ENCODE measurements at places on chromosomes 11 and 22.

DNA sequence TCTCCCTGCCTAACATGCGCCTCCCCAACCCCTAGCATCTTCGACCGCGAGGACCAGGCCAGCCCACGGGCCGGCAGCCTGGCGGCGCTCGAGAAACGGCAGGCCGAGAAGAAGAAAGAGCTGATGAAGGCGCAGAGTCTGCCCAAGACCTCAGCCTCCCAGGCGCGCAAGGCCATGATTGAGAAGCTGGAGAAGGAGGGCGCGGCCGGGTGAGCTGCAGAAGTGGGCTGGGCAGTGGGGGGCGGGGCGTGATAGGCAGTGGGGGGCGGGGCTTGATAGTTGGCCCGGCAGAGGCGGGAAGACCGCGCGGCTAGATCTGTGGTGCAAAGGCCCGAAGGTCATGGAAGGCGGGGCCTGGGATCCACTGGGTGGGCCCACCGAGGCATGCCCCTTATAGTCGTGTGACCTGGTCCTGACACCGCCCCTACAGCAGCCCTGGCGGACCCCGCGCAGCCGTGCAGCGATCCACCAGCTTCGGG is 8.7 kb downstream of the SELENOM start:
- no peak overlapping the region for H3K4me3 ChIP-seq
- H3K36me3 ChIP-seq = no peaks in the 10 kb centered on the region

GRCh38 chr11:129728581-129728980 is 87.1 kb upstream of the TMEM45B start:
- H3K4me1 ChIP-seq = no peaks in the 10 kb centered on the region
- peaks cover 3% of the 10 kb centered on the region for H3K27me3 ChIP-seq
- no peak overlapping the region for H3K27ac ChIP-seq
- no peak for DNase-seq
- H3K4me3 ChIP-seq = no peak overlapping the region

DNA sequence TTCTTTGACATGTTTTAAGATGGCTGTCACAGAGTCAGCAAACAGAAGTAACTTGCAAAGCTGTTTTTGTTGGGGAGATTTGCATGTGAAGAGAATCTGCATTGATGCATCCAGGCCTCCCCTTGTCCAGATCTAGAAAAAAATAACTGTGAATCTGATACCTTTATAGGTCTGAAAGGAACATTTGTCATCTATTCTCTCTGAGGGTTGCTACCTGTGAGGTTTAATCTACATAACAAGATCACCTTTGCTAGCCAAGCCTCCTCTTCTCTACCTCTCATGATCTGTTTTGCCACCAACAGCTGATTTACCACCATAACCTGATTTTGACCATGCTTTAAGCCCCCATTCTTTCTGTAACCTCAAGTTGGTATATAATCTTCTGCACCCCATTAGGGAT is 47.2 kb upstream of the SLC5A12 start:
- no peak for DNase-seq
- H3K27ac ChIP-seq = no peak overlapping the region

- no peaks in the 10 kb centered on the region for H3K36me3 ChIP-seq
- H3K27ac ChIP-seq = no peak overlapping the region
- H3K4me1 ChIP-seq = no peaks in the 10 kb centered on the region
- H3K27me3 ChIP-seq = no peaks in the 10 kb centered on the region
- no peak overlapping the region for H3K4me3 ChIP-seq
These were observed 199.9 kb downstream of the FAM181B start for GRCh38 chr11:82533628-82534327.

- H3K27ac ChIP-seq = no peak overlapping the region
- DNase-seq = no peak
- H3K4me1 ChIP-seq = no peaks in the 10 kb centered on the region
- H3K4me3 ChIP-seq = no peak overlapping the region
These were observed 119.8 kb downstream of the KCNQ1OT1 start for GRCh38 chr11:2580061-2580421.

GRCh38 chr11:114605370-114605769 is 9.8 kb upstream of the NXPE4 start:
- no peaks in the 10 kb centered on the region for H3K36me3 ChIP-seq
- no peaks in the 10 kb centered on the region for H3K27me3 ChIP-seq
- H3K4me1 ChIP-seq = no peaks in the 10 kb centered on the region
- no peak for DNase-seq
- no peak overlapping the region for H3K27ac ChIP-seq

- H3K36me3 ChIP-seq = no peaks in the 10 kb centered on the region
- peaks cover 5% of the 10 kb centered on the region for H3K4me1 ChIP-seq
- DNase-seq = no peak
- H3K4me3 ChIP-seq = no peak overlapping the region
These were observed 24.2 kb upstream of the KCNJ11 start for GRCh38 chr11:17412488-17413180.

DNA sequence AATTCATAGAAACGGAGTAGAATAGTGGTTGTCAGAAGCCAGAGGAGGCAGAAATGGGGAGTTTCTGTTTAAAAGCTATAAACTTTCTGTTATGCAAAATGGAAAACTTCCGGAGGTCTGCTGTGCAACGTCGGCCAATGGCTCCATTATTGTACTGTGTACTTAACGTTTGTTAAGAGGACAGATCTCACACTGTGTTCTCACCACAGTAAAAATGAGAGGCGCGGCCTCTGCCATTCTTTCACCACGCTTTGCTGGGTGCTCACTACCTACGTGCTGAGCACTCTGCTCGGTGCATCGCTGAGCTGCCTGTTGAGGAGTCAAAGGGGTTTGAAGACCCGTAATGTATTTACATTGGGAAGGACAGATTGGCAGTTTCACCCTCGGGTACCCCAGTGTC is 218.8 kb upstream of the B3GAT1 start:
- H3K36me3 ChIP-seq = no peaks in the 10 kb centered on the region
- H3K4me1 ChIP-seq = no peaks in the 10 kb centered on the region
- H3K27ac ChIP-seq = no peak overlapping the region

DNA sequence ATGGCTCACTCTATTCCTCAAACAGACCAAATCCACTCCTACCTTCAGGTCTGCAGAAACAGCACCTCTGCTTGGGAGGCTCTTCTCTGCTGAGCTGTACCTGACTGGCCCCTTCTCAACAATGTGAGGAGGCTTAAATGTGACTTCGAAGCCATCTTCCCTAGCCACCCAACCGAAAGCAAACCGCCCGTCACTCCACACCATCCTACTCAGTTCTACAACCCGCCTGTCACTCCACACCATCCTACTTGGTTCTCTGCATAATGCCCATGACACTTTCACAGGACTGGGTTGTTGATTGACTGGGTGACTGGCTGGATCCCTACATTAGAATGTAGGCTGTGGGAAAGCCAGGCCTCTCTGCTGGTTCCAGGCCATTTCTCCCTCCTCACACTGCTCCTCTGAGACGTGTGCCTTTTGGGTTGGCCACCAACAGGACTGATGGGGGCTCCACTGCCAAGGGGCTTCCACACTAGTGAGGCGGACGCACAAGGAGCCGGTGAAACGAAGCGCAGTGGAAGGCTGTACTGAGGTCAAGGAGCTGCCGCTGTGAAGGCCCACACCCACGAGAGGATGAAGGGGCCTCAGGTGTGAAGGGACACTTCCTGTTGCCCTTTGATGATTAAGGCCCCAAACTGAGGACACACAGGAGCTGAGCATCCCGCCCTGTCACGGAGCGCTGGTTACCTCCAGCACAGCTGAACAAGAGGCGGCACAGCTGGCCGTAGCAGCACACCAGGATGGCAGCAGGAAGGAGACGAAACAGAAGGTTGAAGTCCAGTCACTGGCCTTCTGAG is 47.5 kb upstream of the SPATA19 start:
- H3K4me3 ChIP-seq = no peak overlapping the region
- H3K27ac ChIP-seq = no peak overlapping the region
- DNase-seq = no peak

DNA sequence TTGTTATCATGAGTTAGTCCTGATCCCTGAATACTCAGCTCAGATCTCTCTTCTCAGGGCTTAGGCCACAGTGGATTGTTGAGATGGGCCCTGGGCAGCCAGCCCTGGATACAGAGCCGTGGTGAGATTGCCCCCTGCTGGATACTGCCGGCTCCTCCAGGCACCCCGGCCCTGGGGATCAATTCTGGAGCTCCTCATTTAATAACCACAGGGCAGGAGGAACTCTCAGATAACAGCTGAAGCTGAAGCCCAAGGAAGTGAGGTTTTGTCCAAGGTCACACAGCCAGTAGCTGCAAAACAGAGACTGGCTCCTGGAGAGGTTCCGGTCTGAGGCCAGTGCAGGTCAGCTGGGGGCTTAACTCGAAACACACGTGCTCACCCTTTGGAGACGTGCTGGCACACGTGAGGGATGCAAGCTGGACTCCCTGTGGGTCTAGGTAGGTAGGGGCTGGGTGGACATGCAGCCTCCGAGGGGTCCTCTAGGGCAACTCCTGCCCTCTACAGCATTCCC is 16.0 kb downstream of the USH1C start:
- H3K4me1 ChIP-seq = no peaks in the 10 kb centered on the region
- H3K4me3 ChIP-seq = no peak overlapping the region
- DNase-seq = no peak
- H3K27ac ChIP-seq = no peak overlapping the region

- H3K4me1 ChIP-seq = no peaks in the 10 kb centered on the region
- H3K4me3 ChIP-seq = no peak overlapping the region
- H3K36me3 ChIP-seq = no peaks in the 10 kb centered on the region
- H3K27ac ChIP-seq = no peak overlapping the region
These were observed 42.4 kb upstream of the PRODH start for GRCh38 chr22:18978506-18978905.

GRCh38 chr11:95699631-95700470 is 89.7 kb downstream of the FAM76B start:
- peak; percentile 53 for DNase-seq
- no peak overlapping the region for H3K4me3 ChIP-seq
- H3K36me3 ChIP-seq = no peaks in the 10 kb centered on the region
- no peaks in the 10 kb centered on the region for H3K27me3 ChIP-seq
- peaks cover 10% of the 10 kb centered on the region for H3K4me1 ChIP-seq
